ENCODE measurements at places on chromosomes 4 and X. TPM values are rescaled to one million over a fixed set of nuclear protein-coding genes. Genes with fewer than 3 reads are reported as not detected.

The DNAAF6 gene
- total RNA-seq, result not detected

The REELD1 gene
- 0.50 TPM for total RNA-seq

The SASH3 gene
- 2.4 TPM for total RNA-seq

The GNRHR gene
- total RNA-seq, result not detected

The SLC34A2 gene
- total RNA-seq, result 2.6 TPM

The STBD1 gene
- 18.3 TPM for total RNA-seq

The ASB9 gene
- total RNA-seq, result 4.7 TPM

The HSD17B11 gene
- total RNA-seq, result 135 TPM

The CCSER1 gene
- 0.23 TPM for total RNA-seq

The CT45A1 gene
- not detected for total RNA-seq

The ELK1 gene
- 18.1 TPM for total RNA-seq

The AREG gene
- 0.18 TPM for total RNA-seq

The SSX3 gene
- total RNA-seq, result not detected

The ADRA2C gene
- 0.28 TPM for total RNA-seq

The BEX5 gene
- not detected for total RNA-seq

The PLK4 gene
- 0.30 TPM for total RNA-seq

The RTL9 gene
- 0.08 TPM for total RNA-seq

The PPEF2 gene
- total RNA-seq, result 0.05 TPM

The ABCG2 gene
- total RNA-seq, result 7.2 TPM

The HSFX2 gene
- total RNA-seq, result not detected

The PCDH11X gene
- total RNA-seq, result 0.03 TPM

The FAM53A gene
- total RNA-seq, result 2.2 TPM

The SLC38A5 gene
- 0.30 TPM for total RNA-seq

The GRIA2 gene
- not detected for total RNA-seq

The S100P gene
- total RNA-seq, result 2.3 TPM

All from left lobe of liver (tissue), 2 donors.